NCI-H82 (cell line): ENCODE measurements at places on chromosomes 2 and 18.

- no peak for DNase-seq
Observed at GRCh38 chr18:11040359-11040758, 109.0 kb downstream of the PIEZO2 start.

- DNase-seq = no peak
Observed at GRCh38 chr2:173451941-173452340, 97.3 kb downstream of the CDCA7 start.

DNA sequence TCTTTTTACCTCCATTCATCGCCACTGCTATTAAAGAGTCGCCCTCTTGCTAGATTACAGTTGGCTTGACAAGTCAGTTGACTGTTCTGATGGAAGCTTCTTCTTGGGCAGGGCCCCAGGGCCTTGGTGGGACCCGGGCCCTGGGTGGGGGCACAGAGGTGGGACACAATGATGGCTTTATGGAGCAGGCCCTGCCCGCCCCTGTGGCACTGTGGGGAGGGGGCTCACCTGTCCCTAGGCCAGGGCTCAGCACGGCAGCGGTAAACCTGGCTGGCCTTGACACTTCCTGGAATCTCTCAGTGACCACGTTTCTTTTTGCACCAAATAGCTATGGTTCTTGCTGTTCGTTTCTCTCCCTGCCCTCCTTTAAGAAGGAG is 4.9 kb upstream of the HS6ST1 start:
- no peak for DNase-seq

DNA sequence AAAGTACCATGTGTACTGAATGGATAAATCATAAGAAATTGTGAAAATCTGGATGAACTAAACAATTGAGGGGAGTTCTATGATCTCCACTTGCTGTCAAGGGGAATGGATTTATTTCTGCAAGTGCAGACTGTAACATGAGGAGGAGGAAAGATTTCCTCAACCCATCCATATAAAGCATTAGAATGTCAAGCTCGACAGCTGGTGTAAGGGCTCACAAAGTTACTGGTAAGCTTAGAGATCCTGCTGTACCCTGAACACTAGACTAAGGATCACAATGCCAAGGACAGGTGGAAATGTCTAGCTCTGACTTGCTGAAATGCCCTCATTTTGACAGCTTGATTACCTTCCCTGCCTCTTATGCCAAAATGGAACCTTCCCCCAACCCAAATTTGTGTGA is 125.3 kb downstream of the TCF4 start:
- peak; percentile 90 for DNase-seq

DNA sequence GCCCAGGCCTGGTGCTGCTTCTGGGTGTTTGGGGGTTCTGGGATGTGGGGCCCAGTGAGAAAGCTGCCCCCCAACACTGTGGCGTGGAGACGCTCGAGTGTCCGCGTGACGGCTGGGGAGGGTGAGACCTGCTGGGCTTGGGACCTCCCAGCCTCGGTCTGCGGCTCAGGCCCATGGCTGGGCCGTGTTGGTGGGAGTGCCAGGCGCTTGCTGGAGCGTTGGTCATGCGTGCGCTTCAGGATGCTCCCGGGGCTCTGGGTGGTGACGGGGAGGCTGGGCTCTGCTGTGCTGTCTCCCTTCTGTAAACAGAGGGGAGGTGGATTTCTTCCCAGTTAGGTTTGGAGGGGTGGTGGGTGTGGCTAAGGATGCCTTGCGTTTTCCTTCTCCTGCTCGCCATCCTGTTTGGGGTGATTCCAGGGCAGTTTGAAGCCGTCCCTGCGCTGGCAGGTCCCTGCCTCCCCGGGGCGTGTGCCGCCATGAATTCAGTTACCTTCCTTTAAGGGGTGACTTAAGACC is 606 bp downstream of the GAL3ST2 start:
- DNase-seq = no peak

DNA sequence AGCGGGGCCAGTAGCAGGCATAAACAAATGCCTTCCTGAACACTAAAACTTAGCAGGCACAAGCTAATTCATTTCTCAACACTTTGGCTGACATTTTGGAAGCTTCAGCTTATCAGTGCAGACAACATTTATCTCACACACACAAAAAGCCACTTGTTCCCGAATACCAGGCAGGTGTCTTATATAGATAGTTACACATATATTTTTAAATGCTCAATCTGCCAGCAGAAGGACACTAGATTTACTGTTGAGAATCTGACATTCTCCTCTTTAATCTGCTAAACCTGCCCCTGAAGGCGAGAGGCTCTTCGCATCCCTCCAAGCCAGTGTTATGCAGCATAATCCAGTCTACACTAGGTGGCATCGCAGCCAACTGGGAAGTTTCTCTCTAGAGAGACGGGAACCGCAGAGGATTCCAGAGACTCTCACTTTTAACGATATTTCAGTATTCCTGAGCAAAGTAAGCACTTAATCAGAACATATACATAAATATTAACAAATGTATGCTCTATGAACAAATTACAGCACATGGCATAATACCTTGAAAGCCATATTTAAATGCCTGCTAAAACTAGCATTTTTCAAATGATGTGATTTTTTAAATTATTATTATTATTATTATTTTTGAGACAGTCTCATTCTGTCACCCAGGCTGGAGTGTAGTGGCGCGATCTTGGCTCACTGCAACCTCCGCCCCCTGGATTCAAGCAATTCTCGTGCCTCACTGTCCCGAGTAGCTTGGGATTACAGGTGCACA is 90.2 kb upstream of the SCG2 start:
- peak; percentile 85 for DNase-seq

- DNase-seq = no peak
Observed at GRCh38 chr2:20150806-20151571, 73.9 kb downstream of the SDC1 start.

DNA sequence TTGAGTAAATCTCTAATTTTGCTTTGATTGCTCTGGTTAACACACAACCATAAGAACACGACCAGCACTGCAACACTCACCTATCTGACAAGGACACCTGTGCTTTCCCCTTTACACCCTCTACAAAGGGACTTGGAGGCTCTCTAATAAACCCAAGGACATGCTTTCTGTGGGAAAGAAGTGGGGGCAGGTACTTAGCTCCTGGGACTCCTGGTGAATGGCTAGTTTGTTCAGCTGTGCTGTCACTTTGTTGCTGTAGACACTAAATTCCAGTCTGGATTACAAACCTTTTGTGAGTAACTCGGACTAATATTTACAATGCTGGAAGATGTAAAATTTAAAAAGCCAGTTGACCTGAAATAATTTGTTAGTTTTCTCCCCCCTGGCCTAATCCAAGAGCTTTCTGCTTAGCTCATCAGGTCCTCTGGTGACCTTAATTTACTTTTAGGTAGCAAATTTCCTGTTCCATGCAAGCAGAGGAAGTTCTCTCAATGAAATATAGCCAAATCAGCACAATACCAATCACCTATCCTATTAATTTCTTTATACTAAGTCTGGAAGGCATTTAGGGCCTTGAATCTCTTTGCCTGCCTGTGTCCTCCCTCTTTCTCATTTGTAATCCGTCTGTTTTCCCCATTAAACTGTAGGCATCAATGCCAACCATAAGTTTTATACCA is 67.5 kb downstream of the PLCL1 start:
- peak; percentile 6 for DNase-seq

DNA sequence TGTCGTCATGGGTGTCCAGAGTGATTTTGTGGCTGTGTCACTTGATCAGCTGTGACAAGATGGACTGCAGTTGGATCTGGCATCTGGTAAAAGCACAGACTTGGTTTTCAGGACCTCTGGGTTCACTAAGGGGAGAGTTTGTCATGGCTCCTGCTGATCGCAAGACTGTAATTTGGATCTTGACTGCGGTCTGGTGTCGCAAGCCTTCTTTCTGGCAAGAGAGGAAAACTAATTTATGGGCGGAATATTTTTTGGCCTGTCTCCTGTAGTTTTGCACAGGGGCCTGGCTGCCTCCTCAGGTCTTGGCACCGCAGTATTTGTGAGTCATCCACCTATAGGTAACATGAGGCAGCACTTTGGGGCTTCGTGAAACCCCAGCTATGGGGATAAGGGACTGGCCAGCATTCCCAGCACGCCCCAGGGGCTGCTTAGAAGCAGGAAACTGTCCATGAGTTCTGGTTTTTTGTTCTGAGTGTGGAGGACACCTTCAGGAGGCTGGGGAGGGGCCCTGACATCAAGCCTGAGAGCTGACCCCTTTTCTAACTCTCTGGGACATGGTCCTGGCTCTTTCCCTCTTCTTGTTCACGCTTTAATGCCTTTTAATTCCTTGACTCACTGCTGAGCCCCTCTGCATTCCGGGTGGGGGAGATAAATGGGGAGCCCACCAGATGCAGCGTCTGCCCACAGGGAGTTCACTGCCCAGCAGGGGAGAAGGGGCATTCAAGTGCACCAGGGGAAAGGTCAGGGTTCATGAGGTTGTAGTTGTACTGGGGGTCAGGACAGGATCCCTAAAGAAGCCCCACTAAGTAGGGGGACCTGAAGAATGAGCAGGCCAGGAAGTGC is 12.2 kb downstream of the SH3BP4 start:
- DNase-seq = no peak

DNA sequence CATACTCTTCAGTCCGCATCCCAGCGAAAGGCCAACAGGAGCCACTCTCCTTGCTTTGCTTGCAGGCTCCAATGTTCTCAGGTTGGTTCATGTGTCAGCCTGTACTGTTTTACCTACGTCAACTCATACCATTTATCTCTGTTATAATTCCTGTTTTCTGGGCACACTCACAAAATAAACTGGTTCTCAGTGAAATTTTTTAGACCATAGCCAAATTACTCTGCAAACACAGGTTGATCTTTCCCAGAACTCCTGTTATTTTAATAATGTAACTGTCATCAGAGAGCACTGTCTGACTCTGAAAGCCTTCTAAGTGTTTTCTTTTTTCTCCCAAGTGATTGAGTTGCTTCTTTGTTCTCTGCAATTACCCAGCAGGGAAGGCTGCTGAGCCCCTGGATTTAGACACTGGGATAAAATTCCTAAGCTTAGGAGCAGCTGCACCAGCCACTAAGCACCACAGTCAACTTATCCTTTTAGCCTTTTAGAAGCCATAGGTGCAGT is 111.6 kb upstream of the PIEZO2 start:
- peak; percentile 71 for DNase-seq

GRCh38 chr2:124959581-124959980 is 934.5 kb downstream of the CNTNAP5 start:
- DNase-seq = no peak

DNA sequence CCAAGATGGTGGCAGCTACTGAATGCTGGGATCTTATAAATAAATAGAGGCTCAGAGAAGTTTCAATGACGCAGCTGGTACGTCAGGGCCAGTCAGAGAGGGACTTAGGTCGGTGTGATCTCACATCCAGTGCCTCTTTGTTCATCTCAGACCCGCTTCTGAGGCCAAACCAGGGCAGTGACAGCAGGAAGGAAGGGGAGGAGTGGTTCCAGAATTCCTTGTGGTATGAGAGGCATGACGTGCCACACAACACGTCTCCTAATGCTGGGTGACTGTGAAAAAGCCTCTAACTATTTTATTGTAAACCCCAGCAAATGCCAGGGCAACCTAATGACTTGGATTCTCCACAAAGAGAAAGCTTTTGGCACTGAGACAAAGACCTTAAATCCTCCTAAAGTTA is 423.3 kb downstream of the LPIN1 start:
- no peak for DNase-seq

- no peak for DNase-seq
Observed at GRCh38 chr2:152456262-152456661, 121.3 kb downstream of the FMNL2 start.

- DNase-seq = no peak
Observed at GRCh38 chr18:77505499-77505898, 255.9 kb downstream of the GALR1 start.

GRCh38 chr2:46471697-46472096 is 7.7 kb upstream of the TMEM247 start:
- no peak for DNase-seq

- no peak for DNase-seq
Observed at GRCh38 chr2:207226671-207227061, 60.9 kb upstream of the KLF7 start.

DNA sequence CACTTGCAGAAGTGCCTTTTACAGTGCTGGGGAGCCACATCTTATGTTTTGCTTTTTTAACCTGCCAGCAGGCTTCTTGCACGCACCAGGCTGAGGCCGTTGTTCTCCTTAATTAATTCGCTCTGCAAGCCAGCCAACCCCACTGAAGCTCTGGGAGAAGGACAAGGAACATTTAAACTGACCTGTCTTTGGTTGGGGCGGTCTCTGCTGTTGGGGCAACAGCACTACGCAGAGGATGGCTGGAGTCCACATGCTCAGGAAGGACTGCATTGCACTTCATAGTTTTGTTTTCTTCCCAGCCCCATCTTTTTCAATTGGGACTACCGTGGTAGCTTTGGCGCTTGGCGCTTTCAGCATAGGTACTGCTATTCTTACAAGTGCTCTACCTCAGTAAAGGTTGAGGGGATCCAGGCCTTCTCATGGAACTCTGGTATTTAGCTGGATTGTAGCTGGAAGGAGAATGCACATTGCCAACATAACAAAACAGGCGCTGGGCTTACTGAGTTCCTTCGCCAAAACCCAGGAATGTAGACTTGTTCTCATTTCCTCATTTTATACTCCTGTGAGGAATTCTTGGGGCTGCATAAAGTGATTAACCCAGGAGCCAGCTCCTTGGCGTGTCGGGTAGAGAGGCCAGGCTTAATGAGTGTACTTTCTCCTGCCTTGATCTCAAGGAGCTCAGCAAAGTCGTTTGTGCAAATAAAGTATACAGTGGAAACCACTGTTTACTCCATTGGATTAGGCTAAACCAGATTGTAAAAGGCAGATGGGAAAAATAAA is 146.2 kb downstream of the PRKCE start:
- DNase-seq = no peak
